NCI-H510A (cell line): ENCODE measurements at places on chromosomes 2 and 18.

- DNase-seq = no peak
Observed at GRCh38 chr2:40120026-40120425, 331.9 kb downstream of the SLC8A1 start.

DNA sequence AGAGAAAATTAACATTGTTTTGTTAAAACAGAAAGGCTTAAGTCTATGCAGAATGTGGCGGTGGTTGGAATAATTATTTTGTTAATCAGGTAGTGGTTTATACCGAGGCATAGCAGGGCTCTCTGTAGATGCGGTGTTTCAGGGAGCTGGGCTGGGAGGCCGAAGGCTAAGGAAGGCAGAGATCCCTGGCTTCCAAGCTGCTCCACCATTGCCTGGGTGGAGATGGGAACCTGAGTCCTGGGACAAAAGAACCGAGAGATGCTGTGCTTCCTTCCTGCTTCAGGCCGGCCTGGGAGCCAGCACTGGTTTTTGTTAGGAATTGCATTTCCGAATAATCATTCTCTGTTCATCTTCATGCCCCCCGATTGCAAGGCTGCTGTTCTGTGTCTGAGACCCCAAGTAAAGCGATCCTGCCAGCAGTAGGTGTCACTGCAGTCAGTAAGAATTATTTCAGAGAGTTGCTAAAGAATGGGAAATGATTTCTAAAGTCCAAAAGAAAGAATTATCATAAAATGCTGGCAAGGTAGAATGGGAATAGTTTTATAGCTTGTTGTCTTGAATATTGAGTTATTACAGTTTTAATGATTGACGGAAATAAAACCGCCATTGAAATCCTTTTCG is 824.9 kb downstream of the GALR1 start:
- no peak for DNase-seq

GRCh38 chr18:62201870-62202269 is 14.8 kb downstream of the RELCH start:
- no peak for DNase-seq

DNA sequence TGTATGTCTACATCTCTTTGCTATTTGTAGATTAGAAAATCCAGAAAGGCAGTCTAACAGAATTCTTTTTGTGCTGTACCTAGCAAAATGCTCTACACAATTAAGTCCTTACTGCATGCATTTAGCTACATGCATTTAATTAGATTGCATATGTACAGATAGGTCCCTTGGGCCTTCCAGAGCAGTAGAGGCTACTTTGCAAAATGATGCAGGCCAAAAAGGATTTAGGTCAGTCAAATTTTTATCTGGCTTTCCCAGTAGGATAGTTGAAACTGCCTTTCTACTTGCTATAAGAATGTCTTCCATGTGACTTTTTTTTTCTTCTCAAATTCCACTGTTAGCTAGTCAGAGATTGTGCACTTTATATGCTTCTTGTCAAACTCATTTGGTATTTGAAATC is 19.3 kb downstream of the GALNT13 start:
- DNase-seq = no peak

GRCh38 chr2:206456078-206456754 is 12.9 kb downstream of the ADAM23 start:
- DNase-seq = no peak

- DNase-seq = no peak
Observed at GRCh38 chr18:66264130-66264529, 339.8 kb downstream of the CDH19 start.

DNA sequence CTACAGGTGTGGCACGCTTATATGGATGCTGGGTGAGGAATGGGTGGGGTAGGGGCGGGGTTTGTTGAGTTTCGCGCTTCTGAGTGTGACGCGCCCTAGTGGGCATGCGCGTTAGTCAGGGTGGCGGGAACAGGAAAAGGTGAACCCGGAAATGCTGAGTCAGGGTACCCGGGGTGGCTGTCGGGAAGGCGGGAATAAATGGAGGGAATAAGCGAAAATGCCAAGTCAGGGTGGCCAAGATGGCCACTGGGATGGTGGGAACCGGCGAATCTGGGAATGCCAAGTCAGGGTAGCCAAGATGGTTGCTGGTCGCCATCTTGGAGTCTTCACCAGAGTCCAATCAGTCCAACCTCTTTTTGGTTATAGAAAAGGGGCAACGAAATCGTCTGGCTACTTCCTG is 585.0 kb downstream of the SUCLG1 start:
- DNase-seq = no peak

GRCh38 chr2:108943751-108944150 is 45.3 kb downstream of the EDAR start:
- no peak for DNase-seq

DNA sequence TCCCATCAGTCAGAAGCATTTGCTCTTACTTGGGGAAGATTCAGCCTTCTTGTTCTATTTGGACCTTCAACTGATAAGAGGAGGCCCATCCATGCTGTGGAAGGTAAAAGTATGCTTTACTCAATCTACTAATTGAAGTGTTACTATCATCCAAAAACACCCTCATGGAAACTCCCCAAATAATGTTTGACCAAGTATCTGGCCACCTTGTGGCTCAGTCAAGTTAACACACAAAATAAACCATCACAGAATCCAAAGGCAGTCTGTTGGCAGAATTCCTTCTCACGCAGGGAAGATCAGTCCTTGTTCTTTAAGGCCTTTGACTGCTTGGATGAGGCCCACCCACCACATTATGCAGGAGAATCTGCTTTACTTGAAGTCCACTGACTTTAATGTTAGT is 531.2 kb upstream of the SMIM21 start:
- DNase-seq = no peak

DNA sequence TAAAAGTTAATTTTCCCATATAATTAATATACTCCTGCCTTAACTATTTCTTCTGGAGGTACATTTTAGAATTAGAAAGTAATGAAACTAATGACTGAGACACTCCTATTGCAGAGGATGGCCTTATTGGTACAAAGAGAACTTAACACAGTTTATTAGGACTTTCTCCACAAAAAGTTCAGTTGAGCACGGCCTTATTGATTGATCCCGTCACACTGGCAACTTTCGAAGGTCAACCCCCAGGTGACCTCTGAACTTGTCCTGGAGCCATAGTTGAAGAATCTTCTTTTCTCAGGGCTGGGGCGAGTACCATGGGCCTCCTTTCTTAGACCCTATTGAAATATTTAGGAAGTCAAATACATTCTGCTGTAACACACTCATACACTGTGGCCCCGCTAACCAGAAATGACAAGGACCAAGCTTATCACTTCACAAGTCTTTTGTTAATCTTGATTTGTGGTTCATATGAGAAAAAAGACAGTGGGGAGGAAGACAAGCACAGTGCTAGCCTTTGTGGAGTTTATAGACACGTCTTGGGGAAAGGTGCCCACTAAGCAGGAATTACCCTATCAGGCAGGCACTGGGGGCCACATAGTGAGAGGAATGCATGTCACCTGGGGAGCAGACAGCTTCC is 11.2 kb downstream of the SPP2 start:
- no peak for DNase-seq

DNA sequence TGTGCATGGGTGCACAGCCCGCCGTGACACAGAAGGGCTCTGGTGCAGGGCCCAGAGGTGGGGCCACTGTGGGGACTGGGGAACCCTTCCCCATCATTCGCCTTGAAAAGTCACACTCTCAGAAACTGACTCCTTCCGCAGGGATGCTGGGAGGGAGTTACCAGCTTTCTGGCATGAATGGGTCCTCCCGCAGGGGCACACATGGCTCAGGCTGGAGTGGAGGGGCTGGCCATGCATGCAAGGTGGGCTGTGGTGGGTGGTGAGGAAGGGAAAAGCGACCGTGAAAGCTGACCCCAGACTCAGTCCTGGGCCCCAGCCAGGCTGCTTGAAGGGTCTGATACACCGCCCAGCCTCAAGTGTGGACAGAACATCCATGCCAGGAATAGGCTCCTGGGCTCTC is 201.1 kb downstream of the TNS1 start:
- DNase-seq = no peak

DNA sequence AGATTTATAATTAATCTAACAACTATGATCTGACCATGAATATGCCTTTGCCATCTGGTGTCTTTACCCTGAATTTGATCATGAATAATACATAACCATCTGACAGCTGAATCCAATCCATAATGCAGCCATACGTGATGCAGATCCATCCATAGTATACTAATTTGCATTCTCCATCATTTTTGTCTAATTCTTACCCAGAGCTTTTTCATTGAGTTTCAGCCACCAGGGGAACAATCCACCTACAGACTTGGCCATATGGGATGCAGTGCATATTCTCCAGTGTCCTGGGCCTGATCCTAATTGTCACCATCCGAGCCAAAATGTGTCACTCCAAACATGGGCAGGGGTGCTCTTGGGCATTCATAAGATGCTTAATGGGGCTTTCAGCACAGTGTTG is 227.2 kb upstream of the CRIM1 start:
- no peak for DNase-seq

DNA sequence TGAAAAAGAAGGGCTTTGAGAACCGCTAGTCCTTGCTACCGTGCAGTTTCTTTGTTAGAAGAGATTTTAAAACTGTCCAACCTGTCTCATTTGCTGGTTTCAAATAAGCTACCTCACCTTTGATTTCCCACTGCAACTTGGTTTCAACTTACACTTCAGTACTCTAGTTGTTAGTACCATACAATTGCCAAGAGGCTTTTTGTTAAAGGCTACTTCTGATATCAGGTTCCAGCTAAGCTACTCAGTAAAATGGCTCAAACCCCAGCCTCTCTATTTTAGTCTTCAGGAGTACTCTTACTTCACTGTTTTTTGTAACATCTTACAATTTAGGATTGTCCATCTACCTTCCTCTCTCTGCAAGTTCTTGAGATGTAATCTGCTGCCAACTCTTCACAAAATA is 91.6 kb downstream of the INO80D start:
- DNase-seq = no peak

- DNase-seq = no peak
Observed at GRCh38 chr2:16425462-16426336, 239.9 kb downstream of the CYRIA start.

GRCh38 chr2:23793476-23793875 is 133.4 kb downstream of the ATAD2B start:
- no peak for DNase-seq
